ENCODE measurements at places on chromosomes 16 and 17. TPM values are rescaled to one million over a fixed set of nuclear protein-coding genes. Genes with fewer than 3 reads are reported as not detected.

BCL6B gene
- 2.2 TPM for total RNA-seq

TBC1D3B gene
- 14.1 TPM for total RNA-seq

EVI2B gene
- total RNA-seq = 54.8 TPM

KCNJ18 gene
- total RNA-seq = not detected

YBX2 gene
- total RNA-seq = 0.63 TPM

ATP6V0D1 gene
- 69.7 TPM for total RNA-seq

ZSCAN32 gene
- 18.8 TPM for total RNA-seq

CDH15 gene
- not detected for total RNA-seq

CCL7 gene
- not detected for total RNA-seq

CBFA2T3 gene
- 0.51 TPM for total RNA-seq

HOXB1 gene
- total RNA-seq = not detected

SAMD14 gene
- total RNA-seq = 2.7 TPM

PRSS33 gene
- total RNA-seq = not detected

ITGAX gene
- total RNA-seq = 142 TPM

ATP5PD gene
- 186 TPM for total RNA-seq

SCN4A gene
- total RNA-seq = 0.56 TPM

TEKT1 gene
- not detected for total RNA-seq

NPIPB12 gene
- total RNA-seq = 81.4 TPM

OR4D1 gene
- 0.66 TPM for total RNA-seq

ERI2 gene
- 10.7 TPM for total RNA-seq

KCNH4 gene
- 0.59 TPM for total RNA-seq

MPV17L gene
- total RNA-seq = not detected

HOXB9 gene
- 0.15 TPM for total RNA-seq

CLEC3A gene
- total RNA-seq = not detected

PTX4 gene
- not detected for total RNA-seq

TMIGD1 gene
- not detected for total RNA-seq

C1QL1 gene
- total RNA-seq = 0.27 TPM

UMOD gene
- total RNA-seq = not detected

ASGR1 gene
- 1.5 TPM for total RNA-seq

MYBBP1A gene
- 90.1 TPM for total RNA-seq

RAB37 gene
- 50.4 TPM for total RNA-seq

GUCY2D gene
- not detected for total RNA-seq
